ENCODE measurements at places on chromosomes 5 and 9. TPM values are rescaled to one million over a fixed set of nuclear protein-coding genes. Genes with fewer than 3 reads are reported as not detected.

DNA sequence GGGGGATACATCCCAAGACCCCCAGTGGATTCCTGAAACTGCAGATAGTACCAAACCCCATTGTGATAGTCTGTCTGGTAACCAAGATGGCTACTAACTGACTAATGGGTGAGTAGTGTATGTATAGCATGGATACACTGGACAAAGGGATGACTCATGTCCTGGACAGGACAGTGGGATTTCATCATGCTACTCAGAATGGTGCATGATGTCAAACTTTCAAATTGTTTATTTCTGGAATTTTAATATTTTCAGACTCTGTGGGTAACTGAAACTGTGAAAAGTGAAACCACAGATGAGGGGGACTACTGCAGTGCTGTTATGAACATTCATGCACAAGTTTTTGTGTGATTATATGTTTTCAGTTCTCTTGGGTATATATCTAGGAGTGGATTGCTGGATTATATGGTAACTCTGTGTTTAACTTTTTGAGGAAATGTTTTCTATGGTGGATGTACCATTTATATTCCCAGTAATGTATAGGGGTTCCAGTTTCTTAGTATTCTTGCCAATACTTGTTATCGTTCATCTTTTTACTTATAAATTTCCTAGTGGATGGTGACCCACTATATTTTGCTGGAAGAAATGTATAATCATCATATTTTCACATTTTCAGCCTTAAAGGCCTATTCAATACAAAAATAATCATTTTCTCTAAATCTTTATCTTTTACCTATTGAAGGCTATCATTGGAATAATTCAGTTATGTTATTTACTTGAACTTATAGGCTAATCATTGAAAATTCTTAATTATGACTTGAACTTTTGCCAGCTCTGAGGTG lies 140.9 kb downstream of the NR3C1 start:
- H3K27ac ChIP-seq, result no peak overlapping the region
- no peaks in the 10 kb centered on the region for H3K27me3 ChIP-seq
- DNase-seq, result no peak

DNA sequence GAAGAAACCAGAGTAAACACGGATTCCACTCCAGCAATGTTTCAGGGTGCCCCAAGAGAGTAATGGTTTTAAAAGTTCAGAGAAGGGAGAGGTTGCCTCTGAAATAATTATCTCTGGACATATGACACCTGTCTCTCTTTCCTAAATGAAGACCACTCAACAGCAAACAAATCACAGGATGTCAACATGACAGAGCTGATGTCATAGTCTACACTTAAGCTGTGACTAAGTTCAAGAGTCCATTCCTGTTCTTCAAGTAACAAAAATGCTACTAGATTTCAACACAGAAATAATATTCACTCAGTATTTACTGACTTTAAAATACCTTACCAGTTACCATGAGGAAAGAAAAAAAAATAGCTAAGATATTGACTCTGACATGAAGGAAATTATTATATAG lies 44.7 kb upstream of the SLC30A5 start:
- H3K4me3 ChIP-seq, result no peak overlapping the region
- H3K27me3 ChIP-seq, result no peaks in the 10 kb centered on the region
- DNase-seq, result no peak

DNA sequence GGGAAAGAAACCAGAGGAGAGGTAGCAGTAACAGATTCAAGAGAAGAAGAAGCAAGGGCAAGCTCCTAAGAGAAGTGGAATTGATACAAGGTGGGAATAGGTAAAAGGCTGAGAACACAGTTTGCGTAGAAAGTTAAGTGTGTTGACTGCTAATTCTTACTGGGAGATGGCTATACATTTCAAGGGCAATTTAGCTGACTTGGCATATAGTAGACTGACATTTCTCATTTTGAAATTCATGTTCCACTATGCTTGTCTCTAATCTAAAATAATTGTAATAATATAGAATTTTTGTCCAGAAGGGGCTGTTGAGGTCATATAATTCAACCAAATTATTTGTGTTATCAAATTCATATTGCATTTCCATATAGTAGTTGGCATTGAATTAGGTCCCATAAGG lies 144.0 kb downstream of the ATG10 start:
- H3K36me3 ChIP-seq, result no peaks in the 10 kb centered on the region
- no peaks in the 10 kb centered on the region for H3K27me3 ChIP-seq
- DNase-seq, result no peak

GRCh38 chr5:139768807-139769465 lies 26.7 kb upstream of the PSD2 start:
- H3K4me3 ChIP-seq, result no peak overlapping the region
- no peak for DNase-seq
- H3K27ac ChIP-seq, result no peak overlapping the region
- H3K27me3 ChIP-seq, result peaks cover 13% of the 10 kb centered on the region

DNA sequence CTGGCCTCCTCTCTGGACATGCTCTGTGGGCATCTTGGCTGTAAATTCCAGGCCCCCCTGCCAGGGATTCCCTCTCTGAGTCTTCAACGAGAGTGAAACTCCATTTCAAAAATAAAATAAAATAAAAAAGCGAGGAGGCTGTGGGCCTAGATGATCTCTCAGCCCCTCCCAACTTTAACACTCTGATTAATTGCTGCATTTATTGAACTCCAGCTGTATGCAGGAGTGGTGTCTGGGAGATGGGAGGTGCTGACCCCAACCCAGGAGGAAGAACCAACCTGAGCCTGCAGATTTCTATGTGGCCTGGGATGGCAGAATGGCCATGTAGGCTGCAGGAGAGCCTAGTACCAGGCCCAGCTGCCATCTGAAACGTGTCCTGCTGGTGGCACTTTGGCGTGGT lies 154.5 kb upstream of the IER5L start:
- DNase-seq, result no peak
- no peaks in the 10 kb centered on the region for H3K36me3 ChIP-seq
- H3K27me3 ChIP-seq, result no peaks in the 10 kb centered on the region
- H3K27ac ChIP-seq, result peak overlapping the region; percentile 55
- peaks cover 51% of the 10 kb centered on the region for H3K4me1 ChIP-seq
- H3K4me3 ChIP-seq, result no peak overlapping the region

- no peaks in the 10 kb centered on the region for H3K36me3 ChIP-seq
- H3K4me1 ChIP-seq, result no peaks in the 10 kb centered on the region
- no peak overlapping the region for H3K4me3 ChIP-seq
- no peak for DNase-seq
- H3K27ac ChIP-seq, result no peak overlapping the region
These were observed 349.7 kb downstream of the ARRDC3 start for GRCh38 chr5:91033370-91033769.

GRCh38 chr5:1687301-1687970 lies 112.2 kb downstream of the MRPL36 start:
- no peaks in the 10 kb centered on the region for H3K4me1 ChIP-seq
- DNase-seq, result no peak
- no peaks in the 10 kb centered on the region for H3K36me3 ChIP-seq
- no peak overlapping the region for H3K27ac ChIP-seq
- no peaks in the 10 kb centered on the region for H3K27me3 ChIP-seq

DNA sequence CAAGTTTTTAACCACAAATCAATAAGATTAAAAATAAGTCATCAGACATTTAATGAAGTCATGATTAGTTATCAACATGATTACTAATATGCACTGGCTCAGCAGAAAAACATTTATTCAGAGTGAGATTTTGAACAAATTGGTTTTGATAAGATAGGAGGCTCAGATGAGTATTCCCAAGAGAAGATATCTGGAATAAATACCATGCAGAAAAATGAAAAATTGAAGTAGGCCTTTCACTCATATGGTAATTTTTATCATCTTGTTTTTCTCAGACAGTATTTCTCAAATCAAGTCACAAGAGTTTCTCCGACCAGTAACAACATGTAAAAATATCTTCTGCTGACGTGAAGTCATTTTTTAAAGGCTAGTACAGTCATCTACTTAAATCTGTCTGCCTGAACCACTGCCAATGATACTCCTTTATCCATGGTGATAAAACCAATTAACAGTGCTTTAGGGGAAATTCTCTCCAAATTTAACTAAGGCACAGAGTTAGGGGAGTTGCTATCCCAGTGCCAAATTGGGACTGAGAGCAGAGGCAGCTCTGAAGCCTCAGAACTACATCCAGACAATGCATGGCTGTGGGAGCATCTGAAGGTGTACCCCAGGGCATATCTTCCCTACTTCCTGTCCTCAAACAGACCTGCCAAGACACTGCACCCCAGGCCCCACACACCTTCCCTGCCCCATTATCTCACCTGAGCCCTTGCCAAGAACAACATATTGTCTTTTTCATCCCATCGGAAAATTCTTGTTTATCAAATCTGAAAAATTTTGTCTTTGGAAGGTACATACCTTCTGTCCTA lies 105.5 kb upstream of the TSLP start:
- no peak for DNase-seq
- no peak overlapping the region for H3K27ac ChIP-seq
- no peaks in the 10 kb centered on the region for H3K27me3 ChIP-seq
- H3K4me1 ChIP-seq, result no peaks in the 10 kb centered on the region
- H3K36me3 ChIP-seq, result no peaks in the 10 kb centered on the region

- H3K4me1 ChIP-seq, result no peaks in the 10 kb centered on the region
- H3K36me3 ChIP-seq, result no peaks in the 10 kb centered on the region
- H3K27ac ChIP-seq, result no peak overlapping the region
- DNase-seq, result no peak
- no peaks in the 10 kb centered on the region for H3K27me3 ChIP-seq
- H3K4me3 ChIP-seq, result no peak overlapping the region
These were observed 237.6 kb downstream of the TLE4 start for GRCh38 chr9:79809316-79809876.

- peaks cover 28% of the 10 kb centered on the region for H3K4me1 ChIP-seq
- H3K36me3 ChIP-seq, result no peaks in the 10 kb centered on the region
- no peak overlapping the region for H3K4me3 ChIP-seq
- no peaks in the 10 kb centered on the region for H3K27me3 ChIP-seq
- no peak for DNase-seq
These were observed 46.5 kb upstream of the TNFAIP8 start for GRCh38 chr5:119309326-119309725.

DNA sequence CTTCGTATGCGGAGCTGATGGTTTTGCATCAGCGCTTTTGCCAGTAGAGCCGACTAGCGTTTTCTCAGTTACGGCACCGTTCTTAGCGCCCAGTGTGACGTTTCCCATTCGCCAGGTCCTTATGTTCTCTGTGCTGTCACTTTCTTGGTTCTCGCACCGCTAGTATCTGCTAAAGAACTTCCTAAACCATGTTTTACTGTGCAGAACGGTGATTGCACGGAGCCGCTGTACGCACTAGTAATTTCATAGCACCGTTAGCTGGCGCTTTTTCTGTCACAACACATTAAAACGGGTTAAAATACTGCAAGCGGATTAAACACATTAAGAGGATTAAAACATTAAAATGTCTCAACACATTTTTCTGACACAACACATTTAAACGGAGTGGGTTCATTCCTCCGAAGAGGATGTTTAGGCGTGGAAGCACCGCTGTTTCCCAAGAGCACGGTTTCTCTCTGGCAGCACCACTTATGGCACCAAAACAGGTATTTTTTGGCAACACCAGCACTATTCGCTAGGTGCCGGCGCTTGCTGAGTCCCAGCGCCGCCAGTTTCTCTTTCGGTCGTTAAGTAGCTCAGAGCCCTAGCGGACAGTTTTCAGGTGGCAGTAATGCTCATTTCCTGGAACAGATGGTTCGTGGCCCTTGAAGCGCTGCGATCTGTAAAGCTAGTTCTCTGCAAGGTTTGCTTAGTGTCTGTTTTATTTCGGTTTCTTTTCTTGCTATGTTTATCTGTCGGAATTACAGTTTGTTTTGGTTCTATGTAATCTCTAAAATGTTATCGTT lies 20.3 kb downstream of the ANXA2R start:
- peaks cover 13% of the 10 kb centered on the region for H3K27me3 ChIP-seq
- H3K27ac ChIP-seq, result peak overlapping the region; percentile 93
- DNase-seq, result peak; percentile 77

- DNase-seq, result no peak
- peaks cover 10% of the 10 kb centered on the region for H3K4me1 ChIP-seq
- H3K27me3 ChIP-seq, result no peaks in the 10 kb centered on the region
- no peak overlapping the region for H3K27ac ChIP-seq
These were observed 7.4 kb upstream of the DCTN4 start for GRCh38 chr5:150766251-150766650.

DNA sequence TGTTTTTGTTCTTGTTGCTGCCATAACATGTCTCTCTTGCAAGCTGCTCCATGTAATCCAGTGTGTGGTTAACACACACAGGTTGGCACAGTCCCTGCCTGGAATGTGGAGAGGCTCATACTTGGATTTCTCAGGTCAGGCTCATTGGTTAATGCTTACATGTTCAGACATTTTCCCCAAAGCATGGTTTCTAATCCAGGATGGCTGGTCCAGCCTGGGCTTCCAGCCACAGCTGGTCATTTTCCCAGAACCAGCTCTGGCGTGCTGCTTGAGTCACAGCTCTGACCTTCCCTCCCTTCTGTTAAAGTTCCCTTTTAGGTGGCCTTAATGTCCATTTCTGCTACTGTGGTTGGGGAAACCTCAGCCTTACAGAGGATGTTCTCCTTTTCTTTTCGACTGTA lies 294.3 kb downstream of the TAF11L14 start:
- no peak for DNase-seq
- H3K4me1 ChIP-seq, result no peaks in the 10 kb centered on the region
- no peaks in the 10 kb centered on the region for H3K36me3 ChIP-seq
- H3K27ac ChIP-seq, result no peak overlapping the region
- H3K4me3 ChIP-seq, result no peak overlapping the region
- H3K27me3 ChIP-seq, result no peaks in the 10 kb centered on the region

DNA sequence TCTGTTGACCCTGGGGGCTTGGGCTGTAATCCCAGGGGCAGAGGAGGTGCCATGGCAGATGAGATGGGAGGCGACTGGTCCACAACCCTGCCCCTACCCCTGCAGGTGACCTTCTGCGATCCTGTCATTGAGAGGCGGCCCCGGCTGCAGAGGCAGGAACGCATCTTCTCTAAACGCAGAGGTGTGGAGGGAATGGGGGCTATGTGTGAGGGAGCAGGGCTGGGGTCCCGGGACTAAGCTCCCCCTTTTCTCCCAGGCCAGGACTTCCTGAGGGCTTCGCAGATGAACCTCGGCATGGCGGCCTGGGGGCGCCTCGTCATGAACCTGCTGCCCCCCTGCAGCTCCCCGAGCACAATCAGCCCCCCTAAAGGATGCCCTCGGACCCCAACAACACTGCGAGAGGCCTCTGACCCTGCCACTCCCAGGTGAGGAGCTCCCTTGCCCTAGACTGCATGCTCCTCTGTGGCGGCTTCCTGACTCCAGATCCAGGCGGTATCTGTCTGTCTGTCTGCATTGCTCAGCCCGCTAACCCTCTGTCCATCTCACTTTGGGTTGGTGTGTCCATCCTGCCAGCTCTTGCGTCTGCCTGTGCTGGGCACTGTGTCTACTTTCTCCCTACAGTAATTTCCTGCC lies 9.9 kb downstream of the ZDHHC12 start:
- H3K27ac ChIP-seq, result no peak overlapping the region
- no peaks in the 10 kb centered on the region for H3K27me3 ChIP-seq
- DNase-seq, result peak; percentile 51

KCNT1 gene
- total RNA-seq, result 0.29 TPM

PALM2AKAP2 gene
- 52.4 TPM for total RNA-seq

UBE2QL1 gene
- total RNA-seq, result not detected

MEGF10 gene
- total RNA-seq, result 0.26 TPM

NEUROG1 gene
- total RNA-seq, result not detected

SLC25A25 gene
- total RNA-seq, result 34.7 TPM

IL9 gene
- total RNA-seq, result not detected

TSLP gene
- total RNA-seq, result 1.7 TPM
